ENCODE measurements at places on chromosomes 13 and 19. TPM values are rescaled to one million over a fixed set of nuclear protein-coding genes. Genes with fewer than 3 reads are reported as not detected.

Gene RUBCNL
- total RNA-seq = 0.19 TPM

Gene SPRED3
- 3.3 TPM for total RNA-seq

Gene PTH2
- total RNA-seq = not detected

Gene LGI4
- total RNA-seq = under 0.01 TPM

Gene CYP4F2
- total RNA-seq = not detected

Gene ZNF836
- total RNA-seq = 3.1 TPM

Gene ZNF254
- 7.7 TPM for total RNA-seq

Gene C1QTNF9B
- total RNA-seq = not detected

Gene SBK2
- not detected for total RNA-seq

Gene WDR88
- not detected for total RNA-seq

Gene NDUFS7
- 53.3 TPM for total RNA-seq

Gene LIG1
- 13.5 TPM for total RNA-seq

Gene HSD17B14
- 2.5 TPM for total RNA-seq

Gene CFAP97D2
- not detected for total RNA-seq

Gene RHPN2
- 4.0 TPM for total RNA-seq

Gene TMPRSS9
- total RNA-seq = under 0.01 TPM

Gene LRG1
- not detected for total RNA-seq

Gene ZNF625
- 18.6 TPM for total RNA-seq

Gene FGF9
- under 0.01 TPM for total RNA-seq

Gene KLK1
- total RNA-seq = not detected

Gene DPF1
- 0.28 TPM for total RNA-seq

Gene COX6B2
- total RNA-seq = not detected
